Esophagus mucosa (tissue), 1 donor: ENCODE measurements at places on chromosomes 5 and 9.

- ATAC-seq: no peak
Measured at GRCh38 chr9:77599492-77599891, 48.6 kb downstream of the GNA14 start.

- ATAC-seq: no peak
Measured at GRCh38 chr5:76274571-76274970, 128.5 kb upstream of the IQGAP2 start.

- ATAC-seq: no peak
Measured at GRCh38 chr9:108347463-108348188, 508.2 kb downstream of the ACTL7B start.

GRCh38 chr9:132752877-132753592 is 82.8 kb downstream of the GTF3C4 start:
- peak; percentile 37 for ATAC-seq

GRCh38 chr9:98931600-98932389 is 11.9 kb upstream of the COL15A1 start:
- no peak for ATAC-seq
